ENCODE measurements at places on chromosomes 6 and 20. TPM values are rescaled to one million over a fixed set of nuclear protein-coding genes. Genes with fewer than 3 reads are reported as not detected.
A peak's percentile ranks its signal among the peaks of the same experiment; 100 is the strongest.

GRCh38 chr6:9161731-9162130, 726.4 kb upstream of the SLC35B3 start:
- DNase-seq: no peak
- H3K27ac ChIP-seq: no peak overlapping the region
- H3K4me3 ChIP-seq: no peak overlapping the region
- no peaks in the 10 kb centered on the region for H3K36me3 ChIP-seq
- no peaks in the 10 kb centered on the region for H3K4me1 ChIP-seq

DNA sequence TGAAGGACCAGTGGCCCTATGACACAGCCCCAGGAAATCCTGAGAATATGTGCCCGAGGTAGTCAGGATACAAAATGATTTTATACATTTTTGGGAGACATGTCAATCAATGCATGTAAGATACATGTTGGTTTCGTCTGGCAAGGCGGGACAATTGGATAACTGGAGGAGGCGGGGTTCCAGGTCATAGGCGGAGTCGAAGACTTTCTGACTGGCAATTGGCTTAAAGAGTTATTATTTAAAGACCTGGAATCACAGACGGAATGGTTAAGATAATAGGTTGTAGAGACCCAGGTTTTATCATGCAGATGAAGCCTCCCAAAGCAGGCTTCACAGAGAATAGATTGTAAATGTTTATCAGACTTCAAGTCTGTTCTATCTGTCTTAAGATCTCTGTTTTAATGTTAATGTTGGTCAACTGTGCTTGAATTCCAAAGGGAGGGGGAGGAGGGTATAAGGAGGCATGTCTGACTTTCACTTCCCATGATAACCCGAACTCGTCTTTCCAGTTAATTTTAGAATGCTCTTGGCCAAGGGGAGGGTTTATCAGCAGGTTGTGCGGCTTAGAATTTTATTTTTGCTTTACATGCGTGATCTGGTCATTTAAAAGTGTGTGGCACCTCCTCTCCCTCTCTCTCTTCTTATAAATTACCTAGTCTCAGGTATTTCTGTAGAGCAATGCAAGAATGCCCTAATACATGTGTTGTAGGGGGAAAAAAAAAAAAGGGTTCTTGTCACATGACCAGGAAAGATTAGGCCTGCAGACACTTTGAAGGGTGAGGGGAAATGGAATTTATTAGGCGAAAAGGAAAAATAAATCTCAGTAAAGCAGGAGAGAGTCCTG, 230.7 kb downstream of the NFATC2 start:
- H3K36me3 ChIP-seq: no peaks in the 10 kb centered on the region
- DNase-seq: no peak

DNA sequence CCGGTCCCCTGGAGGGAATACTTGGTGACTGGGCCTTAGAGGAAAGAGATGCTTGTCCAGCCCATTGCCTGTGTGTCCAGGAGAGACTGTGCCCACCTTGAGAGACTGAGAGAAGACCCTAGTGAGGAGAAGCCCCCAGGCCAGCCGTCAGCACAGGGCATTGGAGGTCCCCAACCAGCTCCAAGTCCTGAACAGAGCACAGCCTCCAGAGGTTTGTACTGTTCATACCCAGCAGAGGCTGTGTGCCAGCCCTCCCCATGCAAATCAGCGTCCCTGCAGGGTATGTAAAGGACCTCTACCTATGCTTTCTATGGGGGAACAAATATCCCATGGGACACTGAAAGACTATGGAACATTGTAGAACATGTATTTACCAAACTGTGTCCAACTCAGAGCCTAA, 8.4 kb downstream of the HLA-E start:
- H3K4me3 ChIP-seq: no peak overlapping the region
- H3K36me3 ChIP-seq: no peaks in the 10 kb centered on the region

- H3K4me3 ChIP-seq: no peak overlapping the region
- H3K4me1 ChIP-seq: peaks cover 39% of the 10 kb centered on the region
- H3K27me3 ChIP-seq: no peaks in the 10 kb centered on the region
- H3K36me3 ChIP-seq: no peaks in the 10 kb centered on the region
- H3K27ac ChIP-seq: no peak overlapping the region
Measured at GRCh38 chr6:45483501-45483900, 105.8 kb upstream of the SUPT3H start.

DNA sequence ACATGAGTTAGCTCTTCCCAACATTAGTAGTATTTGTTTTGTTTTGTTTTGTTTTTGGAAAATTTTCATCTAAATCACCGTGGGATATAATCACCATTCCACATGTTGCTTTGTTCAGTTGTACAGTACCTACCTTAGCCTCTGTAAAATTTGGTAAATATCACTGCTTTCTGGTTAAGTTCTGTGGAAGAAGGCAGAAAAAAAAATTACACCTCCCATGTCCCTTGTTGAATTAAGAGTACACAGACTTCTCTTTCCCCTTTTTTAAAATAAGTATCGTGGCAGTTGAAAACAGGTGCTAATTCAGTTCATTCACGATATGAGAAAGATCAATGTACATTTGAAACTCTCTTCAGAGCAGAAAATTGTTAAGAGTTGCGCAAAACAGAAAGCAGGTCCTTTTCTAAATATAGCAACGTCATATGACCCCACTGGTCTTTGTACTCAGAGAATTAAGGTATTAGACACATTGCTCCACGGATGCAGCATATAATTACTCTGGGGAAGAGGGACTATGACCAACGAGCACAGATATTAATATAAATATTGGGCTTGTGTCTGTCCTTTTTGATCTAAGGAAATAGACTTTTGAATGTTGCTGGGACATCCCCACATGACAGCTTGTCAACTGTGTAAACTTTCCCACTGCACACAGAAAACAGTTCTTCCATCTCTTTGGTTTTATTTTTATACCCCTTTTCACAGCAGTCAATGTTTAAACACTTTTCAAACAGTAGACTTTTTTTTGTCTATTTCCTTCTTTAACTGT, 58.6 kb upstream of the ZNF217 start:
- peak overlapping the region; percentile 16 for H3K4me3 ChIP-seq
- DNase-seq: no peak
- H3K36me3 ChIP-seq: no peaks in the 10 kb centered on the region
- peak overlapping the region; percentile 84 for H3K27ac ChIP-seq
- H3K4me1 ChIP-seq: peaks cover 35% of the 10 kb centered on the region
- no peaks in the 10 kb centered on the region for H3K27me3 ChIP-seq

DNA sequence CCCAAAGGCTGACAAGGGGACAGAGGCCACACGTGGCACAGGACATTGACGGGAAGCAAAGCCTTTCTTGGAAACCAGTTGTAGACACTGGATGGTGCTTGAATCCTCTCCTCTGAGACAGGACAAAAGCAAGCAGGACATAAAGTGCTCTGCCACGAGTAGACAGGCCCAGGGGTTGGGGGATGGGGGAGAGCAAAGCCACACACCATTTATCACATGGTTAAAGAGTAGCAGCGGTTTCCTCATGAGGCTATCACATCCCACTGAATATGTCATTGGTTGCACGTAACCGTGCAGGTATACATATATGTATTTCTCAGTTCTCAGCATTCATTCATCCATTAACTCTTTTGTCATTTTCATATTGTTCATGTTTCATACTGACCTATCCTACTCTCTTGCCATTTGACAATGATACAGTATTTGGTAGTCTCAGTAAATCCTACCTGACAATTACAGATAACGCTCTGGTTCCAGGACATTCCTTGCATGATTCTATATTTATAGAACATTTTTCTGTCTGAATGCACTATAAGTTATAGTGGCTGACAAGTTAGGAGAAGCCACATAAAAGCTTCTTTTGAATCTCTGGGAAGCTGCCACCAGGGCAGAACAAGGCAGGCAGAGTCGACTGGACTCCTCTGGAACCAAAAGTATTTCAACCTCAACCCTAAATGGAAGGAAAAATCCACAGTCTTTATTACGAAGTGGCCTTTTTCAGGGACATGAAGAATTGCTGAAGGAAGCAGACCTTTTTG, 23.5 kb downstream of the METTL24 start:
- H3K36me3 ChIP-seq: no peaks in the 10 kb centered on the region
- H3K27me3 ChIP-seq: no peaks in the 10 kb centered on the region
- H3K27ac ChIP-seq: no peak overlapping the region
- no peak for DNase-seq
- H3K4me1 ChIP-seq: peaks cover 44% of the 10 kb centered on the region
- H3K4me3 ChIP-seq: no peak overlapping the region

- no peak for DNase-seq
- peaks cover 20% of the 10 kb centered on the region for H3K27me3 ChIP-seq
- no peak overlapping the region for H3K27ac ChIP-seq
- no peaks in the 10 kb centered on the region for H3K36me3 ChIP-seq
- peaks cover 36% of the 10 kb centered on the region for H3K4me1 ChIP-seq
- no peak overlapping the region for H3K4me3 ChIP-seq
Measured at GRCh38 chr6:36330366-36330765, 6.3 kb downstream of the BNIP5 start.

DNA sequence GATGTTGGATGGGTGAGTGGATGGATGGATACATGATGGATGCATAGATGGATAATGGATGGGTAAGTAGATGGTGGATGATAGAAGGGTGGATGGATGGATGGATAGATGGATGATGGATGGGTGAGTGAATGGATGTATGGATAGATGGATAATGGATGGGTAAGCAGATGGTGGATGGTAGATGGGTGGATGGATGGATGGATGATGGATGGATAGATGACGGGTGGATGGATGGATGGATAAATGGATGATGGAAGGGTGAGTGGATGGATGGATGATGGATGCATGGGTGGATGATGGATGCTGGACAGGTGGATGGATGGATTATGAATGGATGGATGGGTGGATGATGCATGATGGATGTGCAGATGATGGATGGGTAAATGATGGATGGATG, 175.5 kb downstream of the TAF4 start:
- H3K4me3 ChIP-seq: no peak overlapping the region
- H3K4me1 ChIP-seq: no peaks in the 10 kb centered on the region

- H3K27ac ChIP-seq: no peak overlapping the region
- DNase-seq: no peak
- no peaks in the 10 kb centered on the region for H3K36me3 ChIP-seq
Measured at GRCh38 chr20:63173552-63174191, 42.3 kb downstream of the YTHDF1 start.

DNA sequence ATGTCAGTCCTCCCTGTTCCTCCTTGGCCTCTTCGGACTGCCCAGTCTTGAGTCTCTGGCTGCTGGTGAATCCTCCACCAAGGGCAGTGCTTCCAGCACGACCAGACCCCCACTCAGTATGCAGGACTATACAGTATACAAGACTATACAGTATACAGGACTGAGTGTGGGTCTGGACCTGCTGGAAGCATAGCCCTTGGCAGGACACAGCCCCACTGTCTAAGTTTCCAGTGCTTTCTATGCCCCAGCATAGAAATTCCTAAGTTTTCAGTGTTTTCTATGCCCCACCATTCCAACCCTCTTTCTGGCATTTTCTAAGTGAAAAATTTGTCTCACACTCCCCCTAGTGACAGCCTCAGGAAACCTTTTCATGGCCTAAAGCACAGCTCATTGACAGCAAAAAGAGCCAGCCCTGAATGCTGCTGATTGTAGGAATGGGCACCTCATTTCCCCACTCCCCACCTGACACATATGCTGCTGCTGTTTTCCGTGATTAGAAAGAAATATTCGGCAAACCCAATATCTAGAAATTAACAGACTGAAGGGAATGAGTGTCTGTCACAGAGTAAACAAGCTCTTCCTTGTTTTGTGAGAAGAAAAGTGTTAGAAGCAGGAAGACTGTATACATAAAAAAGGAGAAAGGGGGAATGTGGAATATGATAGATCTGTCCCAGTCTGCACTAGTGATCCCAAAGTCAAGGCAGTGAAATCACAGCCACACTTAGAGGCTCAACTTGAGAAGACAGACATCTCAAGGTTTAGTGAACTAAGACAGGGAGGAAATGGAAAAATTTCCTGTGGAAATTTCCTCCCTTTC, 206.9 kb downstream of the IBTK start:
- no peak overlapping the region for H3K27ac ChIP-seq
- peaks cover 3% of the 10 kb centered on the region for H3K27me3 ChIP-seq
- no peaks in the 10 kb centered on the region for H3K36me3 ChIP-seq
- no peak overlapping the region for H3K4me3 ChIP-seq
- no peak for DNase-seq
- no peaks in the 10 kb centered on the region for H3K4me1 ChIP-seq

DNA sequence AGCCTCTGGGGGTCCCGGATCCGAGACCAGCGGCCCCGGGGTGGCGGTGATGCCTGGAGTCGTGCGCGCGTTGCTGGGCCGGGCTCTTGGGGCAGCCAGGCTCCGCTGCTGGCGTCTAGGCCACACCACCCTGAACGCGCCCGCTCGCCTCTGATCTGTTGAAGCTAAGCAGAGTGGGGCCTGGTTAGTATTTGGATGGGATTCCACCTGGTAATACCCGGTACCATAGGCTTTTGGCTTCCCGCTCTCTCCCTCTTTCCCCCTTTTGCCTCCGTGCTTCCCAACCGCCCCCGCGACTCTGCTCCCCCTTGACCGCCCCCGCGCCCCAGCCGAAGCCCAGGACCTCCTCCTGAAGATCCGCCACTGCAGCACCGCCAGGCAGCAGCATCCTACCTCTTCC, 1383.5 kb upstream of the DEFB115 start:
- no peak for DNase-seq
- no peak overlapping the region for H3K27ac ChIP-seq
- H3K4me3 ChIP-seq: no peak overlapping the region
- H3K4me1 ChIP-seq: no peaks in the 10 kb centered on the region
- peaks cover 9% of the 10 kb centered on the region for H3K36me3 ChIP-seq

GRCh38 chr6:158367816-158368215, 55.6 kb downstream of the TULP4 start:
- H3K36me3 ChIP-seq: peaks cover 14% of the 10 kb centered on the region
- no peak for DNase-seq
- H3K27me3 ChIP-seq: no peaks in the 10 kb centered on the region
- no peak overlapping the region for H3K4me3 ChIP-seq
- no peak overlapping the region for H3K27ac ChIP-seq
- no peaks in the 10 kb centered on the region for H3K4me1 ChIP-seq

DNA sequence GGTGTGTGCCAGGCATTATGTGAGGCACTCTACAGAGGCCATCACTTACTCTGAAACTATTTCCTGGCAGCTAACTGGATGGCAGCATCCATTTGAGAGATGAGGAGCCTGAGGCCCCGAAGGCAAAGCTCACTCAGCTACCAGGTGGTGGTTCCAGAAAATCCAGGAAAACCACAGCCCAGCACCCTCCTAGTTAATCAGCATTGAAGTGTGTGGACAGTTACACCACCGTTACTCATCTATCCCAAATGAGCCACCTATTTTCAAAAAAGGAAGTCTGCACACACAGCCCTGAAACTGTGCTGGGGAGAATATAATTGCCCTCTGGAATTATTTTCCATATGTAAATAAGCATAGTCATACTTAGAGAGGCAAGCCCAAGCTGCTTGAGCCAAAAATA, 67.4 kb downstream of the CNBD2 start:
- H3K4me3 ChIP-seq: no peak overlapping the region
- H3K4me1 ChIP-seq: no peaks in the 10 kb centered on the region
- H3K27ac ChIP-seq: no peak overlapping the region
- H3K27me3 ChIP-seq: no peaks in the 10 kb centered on the region
- peaks cover 5% of the 10 kb centered on the region for H3K36me3 ChIP-seq

GRCh38 chr20:13749811-13750210, 34.9 kb downstream of the ESF1 start:
- no peaks in the 10 kb centered on the region for H3K4me1 ChIP-seq
- no peak overlapping the region for H3K4me3 ChIP-seq
- no peaks in the 10 kb centered on the region for H3K27me3 ChIP-seq
- H3K36me3 ChIP-seq: peaks cover 11% of the 10 kb centered on the region
- no peak overlapping the region for H3K27ac ChIP-seq
- DNase-seq: no peak

Gene LYRM4
- total RNA-seq: 39.5 TPM

Gene DNMT3B
- total RNA-seq: 18.2 TPM

Gene SLC22A2
- not detected for total RNA-seq

Gene PRR18
- 0.80 TPM for total RNA-seq

Gene MRPL18
- total RNA-seq: 59.1 TPM

Gene NHLRC1
- total RNA-seq: 3.5 TPM

Gene HTR1E
- total RNA-seq: 0.52 TPM

Gene BMP5
- total RNA-seq: 5.6 TPM

Measured in type B pancreatic cell (in vitro differentiated cells).